Lower lobe of right lung (tissue), 2 donors: ENCODE measurements at places on chromosomes 2 and 18. TPM values are rescaled to one million over a fixed set of nuclear protein-coding genes. Genes with fewer than 3 reads are reported as not detected.
A peak's percentile ranks its signal among the peaks of the same experiment; 100 is the strongest.

DNA sequence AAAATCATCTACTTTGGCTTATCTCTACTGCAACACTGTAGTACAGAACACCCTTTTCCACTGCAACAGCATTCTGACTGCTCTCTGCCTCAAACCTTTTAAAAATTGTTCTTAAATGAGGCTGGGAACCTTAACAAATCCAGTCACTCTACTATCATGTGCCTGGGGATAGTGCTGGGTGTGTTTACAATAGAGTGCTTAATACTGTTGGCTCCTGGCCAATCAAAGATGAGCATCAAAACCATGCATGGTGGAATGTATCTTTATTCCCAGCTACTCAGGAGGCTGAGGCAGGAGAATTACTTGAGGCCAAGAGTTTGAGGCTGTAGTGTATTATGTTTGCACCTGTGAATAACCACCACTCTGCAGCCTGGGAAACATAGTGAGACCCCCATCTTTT lies 7.4 kb downstream of the ANKAR start:
- DNase-seq: no peak
- no peak overlapping the region for H3K4me3 ChIP-seq
- no peak overlapping the region for H3K27ac ChIP-seq
- H3K4me1 ChIP-seq: peaks cover 11% of the 10 kb centered on the region

DNA sequence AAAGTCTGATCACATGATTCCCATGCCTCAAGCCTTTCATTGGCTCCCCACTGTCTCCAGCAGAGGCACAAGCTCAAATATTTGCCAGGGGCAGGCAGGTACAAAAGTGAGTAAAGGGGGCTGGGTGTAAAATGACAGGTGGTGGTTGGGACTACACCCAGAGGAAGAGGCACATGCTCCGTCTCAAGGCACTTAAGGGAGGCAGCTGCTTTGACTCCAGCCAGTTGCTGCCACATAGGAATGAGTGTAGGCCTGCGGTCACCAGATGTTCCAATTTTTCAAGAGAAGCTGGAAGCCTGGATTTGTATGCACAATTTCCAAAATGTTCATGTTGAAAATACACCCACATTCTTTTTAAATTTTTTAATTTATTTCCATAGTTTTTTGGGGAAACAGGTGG lies 164.4 kb downstream of the UPP2 start:
- H3K4me1 ChIP-seq: no peaks in the 10 kb centered on the region
- H3K4me3 ChIP-seq: no peak overlapping the region

DNA sequence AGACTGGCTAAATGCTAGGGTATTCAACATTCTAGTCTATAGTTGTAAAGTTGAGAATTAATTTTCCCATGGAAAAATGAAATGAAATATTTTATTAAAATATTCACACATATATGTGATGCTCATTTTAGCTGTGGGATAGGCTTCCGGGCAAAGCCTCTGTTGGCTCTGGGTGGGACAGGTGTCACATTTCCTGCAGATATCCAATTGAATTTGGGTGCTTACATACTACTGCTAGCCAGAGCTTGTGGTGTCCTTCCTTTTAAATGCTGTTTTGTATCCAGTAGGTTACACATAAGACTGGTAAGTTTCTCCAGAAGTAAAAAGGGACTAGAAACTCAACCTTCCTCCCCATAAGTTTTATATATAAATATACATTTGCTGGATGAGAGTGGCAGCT lies 73.8 kb downstream of the RPRM start:
- H3K27me3 ChIP-seq: no peaks in the 10 kb centered on the region
- no peaks in the 10 kb centered on the region for H3K4me1 ChIP-seq
- no peak overlapping the region for H3K27ac ChIP-seq
- no peaks in the 10 kb centered on the region for H3K36me3 ChIP-seq
- H3K4me3 ChIP-seq: no peak overlapping the region

- no peaks in the 10 kb centered on the region for H3K27me3 ChIP-seq
- H3K36me3 ChIP-seq: no peaks in the 10 kb centered on the region
- DNase-seq: no peak
- no peaks in the 10 kb centered on the region for H3K4me1 ChIP-seq
These were observed 308.0 kb upstream of the LYPD1 start for GRCh38 chr2:132977812-132978529.

- no peaks in the 10 kb centered on the region for H3K27me3 ChIP-seq
- peaks cover 21% of the 10 kb centered on the region for H3K4me1 ChIP-seq
- H3K27ac ChIP-seq: peak overlapping the region; percentile 63
- DNase-seq: no peak
- H3K4me3 ChIP-seq: no peak overlapping the region
These were observed 253.9 kb downstream of the OSR1 start for GRCh38 chr2:19104503-19104902.

GRCh38 chr18:48740068-48740440 lies 201.2 kb downstream of the CTIF start:
- no peak overlapping the region for H3K27ac ChIP-seq
- H3K36me3 ChIP-seq: no peaks in the 10 kb centered on the region
- no peak overlapping the region for H3K4me3 ChIP-seq
- DNase-seq: no peak

- no peak overlapping the region for H3K27ac ChIP-seq
- H3K36me3 ChIP-seq: peaks cover 37% of the 10 kb centered on the region
- no peak overlapping the region for H3K4me3 ChIP-seq
- no peaks in the 10 kb centered on the region for H3K27me3 ChIP-seq
- peaks cover 37% of the 10 kb centered on the region for H3K4me1 ChIP-seq
- no peak for DNase-seq
These were observed 54.5 kb downstream of the ACSL3 start for GRCh38 chr2:222915092-222915957.

- no peak overlapping the region for H3K27ac ChIP-seq
- DNase-seq: no peak
- H3K27me3 ChIP-seq: no peaks in the 10 kb centered on the region
- H3K4me1 ChIP-seq: no peaks in the 10 kb centered on the region
These were observed 108.6 kb upstream of the TEKT4 start for GRCh38 chr2:94762600-94762999.

DNA sequence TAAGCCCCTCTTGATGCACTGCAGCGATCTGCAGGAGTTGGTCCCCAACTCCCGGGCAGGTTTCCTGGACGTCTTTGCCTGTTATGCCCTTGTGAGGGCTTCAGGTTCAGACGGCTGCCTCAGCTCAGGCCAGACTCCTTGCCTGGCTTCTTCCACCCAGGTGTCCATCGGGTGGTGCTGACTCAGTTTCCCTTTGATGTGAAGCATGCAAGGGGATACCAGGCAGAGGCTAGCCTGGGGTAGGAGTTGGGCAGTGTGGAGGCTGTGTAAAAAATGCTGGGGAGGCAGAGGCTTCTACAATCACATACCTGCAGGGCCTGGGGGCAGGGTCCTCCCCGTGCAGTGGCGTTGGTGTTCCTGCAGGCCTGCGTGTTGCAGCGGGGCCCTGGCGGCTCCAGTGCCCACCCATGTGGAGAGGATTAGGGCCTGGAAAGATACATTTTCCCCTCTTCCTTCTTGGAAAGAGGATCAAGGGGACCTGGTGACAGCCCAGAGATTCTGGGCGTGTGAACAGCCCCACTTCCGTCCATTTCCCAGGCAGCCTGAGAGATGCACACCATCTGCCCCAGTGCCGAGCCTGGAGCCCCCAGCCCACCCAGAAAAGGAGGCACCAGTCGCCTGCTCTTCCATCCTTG lies 338.3 kb downstream of the DYSF start:
- no peak overlapping the region for H3K4me3 ChIP-seq
- H3K27me3 ChIP-seq: no peaks in the 10 kb centered on the region

DNA sequence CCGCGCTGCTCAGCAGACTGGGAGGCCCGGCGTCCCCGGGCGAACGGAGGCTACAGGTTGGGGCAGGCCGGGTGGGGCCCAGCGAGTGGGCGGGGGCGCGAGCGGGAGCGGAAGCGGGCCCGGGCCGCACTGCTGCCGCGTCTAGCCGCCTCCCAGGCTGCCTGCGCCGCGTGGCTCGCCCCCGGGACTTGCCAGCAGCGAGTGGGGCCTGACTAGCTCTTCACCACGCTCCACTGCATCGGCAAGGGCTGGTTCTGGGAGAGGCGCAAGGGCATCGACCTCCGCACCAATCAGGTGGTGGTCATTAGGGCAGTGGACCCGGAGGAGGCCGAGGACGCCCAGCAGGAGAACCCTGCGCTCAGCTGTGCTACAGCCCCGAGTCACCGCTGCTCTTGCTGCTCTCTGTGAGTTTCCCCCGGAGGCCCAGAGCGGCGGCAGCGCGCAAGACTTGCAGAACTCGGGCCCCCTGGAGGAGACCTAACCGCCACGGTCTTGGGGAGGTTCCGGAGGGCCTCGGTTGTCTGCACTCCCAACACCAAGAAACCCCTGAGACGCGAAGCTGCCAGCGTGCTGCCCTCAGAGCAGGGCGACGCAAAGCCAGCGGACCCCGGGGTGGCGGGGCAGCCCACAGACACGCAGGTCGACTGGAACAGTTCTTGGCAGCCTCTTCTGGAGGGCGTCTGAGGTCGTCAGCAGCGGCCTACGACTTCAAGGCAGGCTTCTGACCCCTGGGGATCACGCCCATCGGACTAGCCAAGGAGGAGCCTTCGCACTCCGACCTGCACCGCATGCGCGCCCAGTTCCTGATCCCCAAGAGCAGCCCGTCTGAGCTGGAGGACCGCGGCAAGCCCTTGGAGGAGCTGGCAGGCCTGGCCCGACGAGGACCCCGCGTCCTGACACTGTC lies 27.2 kb upstream of the PTPN2 start:
- peak overlapping the region; percentile 53 for H3K4me3 ChIP-seq
- peaks cover 15% of the 10 kb centered on the region for H3K27me3 ChIP-seq
- no peak overlapping the region for H3K27ac ChIP-seq
- no peaks in the 10 kb centered on the region for H3K36me3 ChIP-seq
- H3K4me1 ChIP-seq: peaks cover 18% of the 10 kb centered on the region

GRCh38 chr2:149562324-149562723 lies 25.3 kb downstream of the MMADHC start:
- no peak for DNase-seq
- H3K4me1 ChIP-seq: peaks cover 9% of the 10 kb centered on the region
- no peak overlapping the region for H3K4me3 ChIP-seq
- H3K36me3 ChIP-seq: peaks cover 22% of the 10 kb centered on the region
- no peak overlapping the region for H3K27ac ChIP-seq

DNA sequence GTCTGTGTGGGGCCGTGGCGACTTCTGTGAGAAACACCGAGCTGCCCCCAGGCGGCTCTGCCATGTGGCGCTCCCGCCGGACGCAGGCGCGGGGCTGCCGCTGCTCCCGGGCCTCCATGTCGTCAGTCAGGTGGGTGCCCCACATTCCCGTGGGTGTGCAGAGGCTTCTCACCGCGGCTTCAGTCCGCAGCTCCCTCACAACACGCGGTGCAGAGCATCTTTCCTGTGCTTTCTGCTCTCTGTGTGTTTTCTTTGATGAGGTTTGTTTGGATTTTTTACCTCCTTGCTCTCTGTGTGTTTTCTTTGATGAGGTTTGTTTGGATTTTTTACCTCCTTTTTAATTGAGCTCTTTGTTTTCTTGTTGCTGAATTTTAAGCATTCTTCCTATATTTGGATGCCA lies 13.0 kb downstream of the AQP12A start:
- H3K36me3 ChIP-seq: no peaks in the 10 kb centered on the region
- H3K4me1 ChIP-seq: no peaks in the 10 kb centered on the region
- no peak overlapping the region for H3K27ac ChIP-seq
- DNase-seq: no peak

DNA sequence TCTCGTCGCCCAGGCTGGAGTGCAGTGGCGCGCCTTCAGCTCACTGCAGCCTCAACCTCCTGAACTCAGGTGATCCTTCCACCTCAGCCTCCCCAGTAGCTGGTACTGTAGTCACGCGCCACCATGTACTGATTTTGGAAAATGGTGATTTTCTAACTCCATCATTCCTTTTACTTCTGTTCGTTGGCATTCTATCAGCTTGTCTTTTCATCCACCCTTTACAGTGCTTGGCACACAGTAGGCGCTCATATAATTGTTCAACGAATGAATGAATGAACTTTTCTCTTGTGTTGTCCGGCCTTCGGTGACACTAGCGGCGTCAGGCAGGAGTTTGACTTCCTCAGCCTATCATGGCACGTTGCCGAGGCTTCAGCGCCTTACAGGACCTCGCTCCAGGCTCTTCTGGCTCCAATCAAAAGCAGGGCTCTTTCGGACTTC lies 373 bp upstream of the MTHFD2 start:
- peaks cover 28% of the 10 kb centered on the region for H3K4me1 ChIP-seq
- H3K27ac ChIP-seq: peak overlapping the region; percentile 92
- H3K36me3 ChIP-seq: no peaks in the 10 kb centered on the region
- H3K4me3 ChIP-seq: peak overlapping the region; percentile 70
- no peaks in the 10 kb centered on the region for H3K27me3 ChIP-seq
- DNase-seq: no peak

DNA sequence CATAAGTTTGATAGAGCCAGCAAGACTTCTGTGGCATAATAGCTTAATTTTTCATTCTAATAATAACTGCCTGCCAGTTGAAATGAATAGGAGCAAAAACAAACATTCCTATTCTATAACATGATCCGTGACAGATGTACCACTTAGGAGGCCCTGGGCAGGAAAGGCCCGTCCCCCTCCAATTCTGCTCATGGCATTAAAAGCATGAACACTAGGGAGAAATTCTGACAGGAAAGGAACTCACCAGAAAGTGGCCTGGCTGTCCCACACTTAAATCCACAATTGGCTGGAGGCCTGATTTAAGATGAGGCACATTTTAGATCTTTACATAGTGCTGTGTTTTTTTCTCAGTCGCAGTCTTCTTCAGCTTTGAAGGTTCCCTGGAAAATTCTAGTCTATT lies 261.9 kb upstream of the ETAA1 start:
- no peaks in the 10 kb centered on the region for H3K27me3 ChIP-seq
- no peaks in the 10 kb centered on the region for H3K4me1 ChIP-seq
- H3K36me3 ChIP-seq: no peaks in the 10 kb centered on the region
- no peak for DNase-seq
- H3K4me3 ChIP-seq: no peak overlapping the region

GRCh38 chr2:41972819-41973218 lies 75.0 kb upstream of the PKDCC start:
- DNase-seq: no peak
- no peak overlapping the region for H3K4me3 ChIP-seq
- H3K4me1 ChIP-seq: peaks cover under 1% of the 10 kb centered on the region
- no peaks in the 10 kb centered on the region for H3K36me3 ChIP-seq

GRCh38 chr2:241629762-241630435 lies 7.1 kb downstream of the THAP4 start:
- no peak overlapping the region for H3K4me3 ChIP-seq
- H3K27me3 ChIP-seq: no peaks in the 10 kb centered on the region
- H3K4me1 ChIP-seq: peaks cover 6% of the 10 kb centered on the region
- no peak for DNase-seq
- peaks cover 65% of the 10 kb centered on the region for H3K36me3 ChIP-seq
- no peak overlapping the region for H3K27ac ChIP-seq

- H3K4me3 ChIP-seq: no peak overlapping the region
- H3K36me3 ChIP-seq: no peaks in the 10 kb centered on the region
- no peaks in the 10 kb centered on the region for H3K4me1 ChIP-seq
- DNase-seq: no peak
These were observed 168.5 kb upstream of the SLC39A10 start for GRCh38 chr2:195488567-195488966.

Gene DSC2
- 17.6 TPM for total RNA-seq

Gene TTC27
- total RNA-seq: 12.2 TPM

Gene C2orf76
- 11.6 TPM for total RNA-seq

Gene ASPRV1
- 1.9 TPM for total RNA-seq

Gene ABCB11
- total RNA-seq: 0.32 TPM

Gene PGAP1
- 12.0 TPM for total RNA-seq

Gene TRABD2A
- total RNA-seq: 5.4 TPM
